CD4-positive, alpha-beta T cell (primary cell): ENCODE measurements at places on chromosomes 16 and 17. TPM values are rescaled to one million over a fixed set of nuclear protein-coding genes. Genes with fewer than 3 reads are reported as not detected.

SYNGR3 gene
- 3.8 TPM for total RNA-seq

GFAP gene
- not detected for total RNA-seq

ALDOA gene
- total RNA-seq: 396 TPM

DNA sequence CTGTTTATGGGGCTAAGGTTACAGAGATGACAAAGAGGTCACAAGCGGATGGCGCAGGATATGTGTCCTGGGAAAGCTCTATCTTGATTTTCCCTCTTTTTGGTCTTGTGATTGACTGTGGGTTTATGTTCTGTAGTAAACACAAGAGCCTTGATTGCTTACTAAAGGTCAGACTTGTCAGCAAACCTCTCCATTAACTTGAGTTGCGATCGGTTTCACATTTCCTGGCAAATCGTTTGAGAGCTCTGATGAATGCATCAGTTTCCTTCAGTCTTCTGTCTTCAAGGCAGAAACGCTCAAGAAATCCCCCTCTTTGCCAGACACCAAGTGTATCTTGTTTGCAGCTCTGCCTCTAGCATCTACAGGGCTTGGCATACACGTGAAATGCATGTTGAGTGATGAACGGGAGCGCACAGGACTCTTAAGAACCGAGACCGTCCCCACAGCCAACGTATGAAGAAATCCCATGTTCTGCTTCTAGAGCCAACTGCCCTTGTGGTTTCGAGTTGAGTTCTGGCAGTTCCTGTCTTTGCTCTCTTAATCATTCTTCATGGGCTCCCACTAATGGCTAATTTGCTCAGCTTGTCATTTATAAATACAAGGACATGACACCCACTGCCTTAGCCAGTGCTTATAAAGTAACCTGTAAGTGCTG lies 143.3 kb downstream of the PITPNC1 start:
- DNase-seq: peak; percentile 32
- no peak overlapping the region for H3K4me3 ChIP-seq
- H3K4me1 ChIP-seq: peaks cover 22% of the 10 kb centered on the region
- peaks cover 3% of the 10 kb centered on the region for H3K36me3 ChIP-seq
- H3K27me3 ChIP-seq: no peaks in the 10 kb centered on the region

MSL1 gene
- 79.2 TPM for total RNA-seq

DNA sequence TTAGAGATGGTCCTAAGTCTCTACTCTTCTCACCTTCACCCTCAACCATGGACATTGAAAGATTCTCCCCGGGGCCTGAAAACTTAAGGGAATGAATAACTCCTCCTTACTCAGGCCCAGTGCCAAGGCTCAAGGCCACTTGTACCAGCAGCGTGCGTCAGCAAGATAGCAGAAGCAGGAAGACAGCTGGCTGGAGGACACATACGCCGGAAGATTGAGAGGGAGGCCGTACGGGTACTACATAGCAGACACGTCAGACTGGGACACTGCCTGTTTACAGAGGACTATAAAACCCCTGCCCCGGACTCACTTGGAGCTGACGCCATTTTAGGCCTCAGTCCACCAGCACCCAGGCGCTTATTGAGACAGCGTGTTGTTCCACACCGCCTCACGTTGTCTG lies 75.8 kb upstream of the MED13 start:
- H3K36me3 ChIP-seq: no peaks in the 10 kb centered on the region
- H3K27me3 ChIP-seq: peaks cover 8% of the 10 kb centered on the region
- H3K4me3 ChIP-seq: no peak overlapping the region
- no peak overlapping the region for H3K27ac ChIP-seq
- no peak for DNase-seq

SLFN13 gene
- 9.7 TPM for total RNA-seq

ITGAX gene
- 6.0 TPM for total RNA-seq

CCL23 gene
- not detected for total RNA-seq

GRCh38 chr17:57422574-57423164 lies 166.3 kb downstream of the MSI2 start:
- no peak for DNase-seq
- peaks cover 9% of the 10 kb centered on the region for H3K4me1 ChIP-seq
- no peaks in the 10 kb centered on the region for H3K27me3 ChIP-seq
- H3K36me3 ChIP-seq: no peaks in the 10 kb centered on the region

UBFD1 gene
- total RNA-seq: 59.5 TPM

KRT39 gene
- total RNA-seq: not detected

DNA sequence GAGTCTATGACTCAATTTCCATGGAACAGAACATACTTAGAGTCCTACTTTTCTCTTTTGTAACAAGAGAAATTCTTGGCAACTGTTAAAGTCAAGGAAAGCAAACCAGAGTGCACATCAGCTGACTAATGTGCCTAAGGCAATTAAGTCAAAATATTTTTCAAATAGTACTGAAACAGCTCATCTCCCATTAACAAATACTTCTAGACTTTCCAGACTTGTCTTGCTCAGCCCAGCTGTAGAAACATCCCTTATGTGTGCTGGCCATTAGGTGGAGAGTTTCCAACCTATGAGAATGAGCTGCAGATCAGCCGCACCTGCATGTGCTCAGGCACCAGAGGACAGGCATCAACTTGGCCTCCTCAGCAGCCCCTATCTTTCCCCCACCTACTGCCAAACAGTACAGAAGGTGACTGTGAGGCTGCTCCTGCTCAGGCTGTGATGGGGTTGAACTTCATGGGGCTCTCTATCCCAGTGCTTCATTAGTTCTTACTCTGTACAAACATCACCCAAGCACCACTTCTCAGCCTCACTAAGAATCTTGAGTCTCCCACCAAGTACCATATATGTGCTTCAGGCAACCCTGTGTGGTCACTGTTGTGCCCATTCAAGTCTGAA lies 32.2 kb downstream of the TEX2 start:
- H3K4me1 ChIP-seq: no peaks in the 10 kb centered on the region
- no peaks in the 10 kb centered on the region for H3K36me3 ChIP-seq
- no peak overlapping the region for H3K27ac ChIP-seq
- H3K27me3 ChIP-seq: no peaks in the 10 kb centered on the region

GRCh38 chr16:77227745-77228144 lies 28.5 kb downstream of the SYCE1L start:
- no peak overlapping the region for H3K4me3 ChIP-seq
- DNase-seq: no peak
- H3K4me1 ChIP-seq: no peaks in the 10 kb centered on the region
- no peaks in the 10 kb centered on the region for H3K36me3 ChIP-seq

USP36 gene
- total RNA-seq: 489 TPM

CENPN gene
- total RNA-seq: 8.7 TPM

GRCh38 chr16:30060836-30061554 lies 4.6 kb upstream of the ALDOA start:
- no peaks in the 10 kb centered on the region for H3K27me3 ChIP-seq
- H3K4me1 ChIP-seq: peaks cover 18% of the 10 kb centered on the region
- no peaks in the 10 kb centered on the region for H3K36me3 ChIP-seq
- DNase-seq: no peak

DNA sequence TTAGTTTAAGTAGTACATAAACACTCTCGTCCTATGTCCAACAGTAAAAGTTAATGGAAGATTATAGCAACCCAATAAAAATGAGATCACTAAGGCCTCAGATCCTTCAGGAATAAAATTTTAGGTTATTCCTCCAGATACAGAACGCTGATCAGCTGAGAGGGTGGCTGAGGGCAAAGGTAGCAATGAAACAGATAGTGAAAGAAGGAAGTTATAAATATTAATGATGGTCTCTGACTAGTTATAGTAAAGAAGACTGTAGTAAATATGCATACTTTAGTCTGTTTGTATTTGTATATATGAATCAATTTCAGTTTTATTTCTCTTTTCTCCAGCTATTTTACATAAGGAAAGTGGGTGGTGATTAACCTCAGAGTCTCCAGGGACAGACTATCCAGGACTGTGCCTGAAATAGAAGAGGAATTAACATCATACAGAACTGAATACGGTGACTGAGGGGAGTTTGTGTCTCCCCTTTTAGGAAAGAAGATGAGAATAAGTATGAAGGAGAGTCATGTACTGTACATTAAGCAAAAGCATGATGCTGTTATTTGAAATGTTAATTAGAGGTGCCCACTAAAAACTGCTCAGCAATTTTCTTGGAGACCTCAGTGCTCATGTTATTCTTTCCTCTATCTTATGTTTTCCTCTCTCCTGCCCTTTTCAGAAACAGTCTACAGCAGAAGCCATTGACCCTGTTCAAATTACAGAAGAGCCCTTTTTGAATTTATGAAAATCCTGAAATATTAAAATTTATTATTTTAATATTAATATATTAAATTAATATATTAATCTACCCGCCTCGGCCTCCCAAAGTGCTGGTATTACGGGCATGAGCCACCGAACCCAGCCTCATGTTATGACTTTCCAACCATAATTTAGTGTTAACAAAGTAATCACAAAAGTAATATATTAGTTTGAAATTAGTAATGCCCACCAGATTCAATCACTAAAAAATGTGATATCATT lies 36.5 kb upstream of the DHRS7B start:
- no peak overlapping the region for H3K27ac ChIP-seq
- H3K4me1 ChIP-seq: no peaks in the 10 kb centered on the region
- no peak overlapping the region for H3K4me3 ChIP-seq
- no peaks in the 10 kb centered on the region for H3K27me3 ChIP-seq

GRCh38 chr17:64320613-64321553 lies 57.8 kb upstream of the TEX2 start:
- DNase-seq: peak; percentile 54
- no peaks in the 10 kb centered on the region for H3K36me3 ChIP-seq

IL32 gene
- 378 TPM for total RNA-seq

MT1A gene
- total RNA-seq: not detected

PRR35 gene
- total RNA-seq: not detected

GRCh38 chr17:17055286-17056155 lies 13.3 kb downstream of the MPRIP start:
- DNase-seq: no peak
- no peak overlapping the region for H3K4me3 ChIP-seq
- no peak overlapping the region for H3K27ac ChIP-seq
- H3K4me1 ChIP-seq: peaks cover 46% of the 10 kb centered on the region
- no peaks in the 10 kb centered on the region for H3K27me3 ChIP-seq

KRTAP1-5 gene
- total RNA-seq: not detected

DNA sequence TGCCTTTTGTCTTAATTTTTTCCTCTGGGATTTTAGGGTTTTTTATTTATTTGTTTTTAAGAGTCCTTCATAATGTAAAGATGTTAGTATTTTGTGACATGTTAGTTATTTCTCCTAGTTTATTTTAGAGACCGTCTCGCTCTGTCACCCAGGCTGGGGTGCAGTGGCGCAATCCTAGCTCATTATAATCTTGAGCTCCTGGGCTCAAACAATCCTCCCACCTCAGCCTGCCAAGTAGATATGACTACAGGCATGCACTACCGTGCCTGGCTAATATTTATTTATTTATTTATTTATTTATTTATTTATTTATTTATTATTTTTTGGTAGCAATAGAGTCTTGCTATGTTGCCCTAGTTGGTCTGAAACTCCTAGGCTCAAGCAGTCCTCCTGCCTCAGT lies 37.4 kb upstream of the ARHGAP17 start:
- H3K36me3 ChIP-seq: no peaks in the 10 kb centered on the region
- peak overlapping the region; percentile 30 for H3K4me3 ChIP-seq
